ENCODE measurements at places on chromosomes 2 and 18.

- no peak for DNase-seq
Observed at GRCh38 chr2:203590496-203590895, 55.4 kb upstream of the RAPH1 start.

DNA sequence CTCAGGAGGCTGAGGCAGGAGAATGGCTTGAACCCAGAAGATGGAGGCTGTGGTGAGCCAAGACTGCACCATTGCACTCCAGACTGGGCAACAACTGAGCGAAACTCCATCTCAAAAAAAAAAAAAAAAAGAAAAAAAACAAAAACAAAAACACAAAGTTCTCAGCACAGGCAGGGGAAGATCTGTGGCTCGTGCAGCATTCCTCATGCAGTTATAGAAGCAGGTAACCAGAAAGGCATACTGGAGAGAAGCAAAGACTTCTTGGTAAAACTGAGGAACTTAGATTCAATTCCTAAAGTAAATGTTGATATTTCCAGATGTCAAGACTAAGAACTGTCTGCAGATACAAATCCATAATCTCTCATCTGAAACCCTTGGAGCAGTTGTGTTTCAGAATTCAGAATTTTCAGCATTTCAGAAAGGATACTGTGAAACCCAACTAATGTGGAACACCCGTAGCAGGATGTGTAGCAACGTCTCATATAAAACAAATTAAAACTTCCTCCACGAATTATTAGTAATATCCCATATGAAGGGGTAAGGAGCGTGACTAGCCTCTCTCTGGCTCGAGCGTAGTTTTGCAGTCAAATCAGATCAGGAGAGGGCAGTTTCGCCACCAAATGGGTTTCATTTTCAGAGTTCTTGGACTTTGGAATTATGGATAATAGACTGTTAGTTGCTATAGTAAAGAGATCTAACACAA, 13.2 kb upstream of the SLC25A52 start:
- DNase-seq, result no peak

- no peak for DNase-seq
Observed at GRCh38 chr2:98775146-98775986, 44.4 kb upstream of the MGAT4A start.

DNA sequence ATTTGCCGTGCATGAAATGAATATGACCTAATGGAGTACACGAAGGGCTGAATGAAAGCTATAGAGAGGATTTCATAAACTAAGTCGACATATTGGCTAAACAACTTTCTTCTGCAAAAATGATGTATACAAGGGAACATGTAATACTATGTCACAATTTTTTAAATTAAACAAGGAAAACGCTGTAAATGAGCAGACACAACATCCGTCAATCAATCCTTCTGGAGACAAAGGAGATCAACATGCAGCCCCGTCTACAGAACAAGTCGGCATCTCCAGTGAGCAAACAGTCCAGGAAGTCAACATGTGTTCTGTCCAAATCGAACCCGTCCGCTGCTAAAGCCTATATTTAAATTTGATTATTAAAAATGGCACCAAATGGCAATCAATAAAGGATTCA, 180.8 kb downstream of the TCF4 start:
- no peak for DNase-seq

DNA sequence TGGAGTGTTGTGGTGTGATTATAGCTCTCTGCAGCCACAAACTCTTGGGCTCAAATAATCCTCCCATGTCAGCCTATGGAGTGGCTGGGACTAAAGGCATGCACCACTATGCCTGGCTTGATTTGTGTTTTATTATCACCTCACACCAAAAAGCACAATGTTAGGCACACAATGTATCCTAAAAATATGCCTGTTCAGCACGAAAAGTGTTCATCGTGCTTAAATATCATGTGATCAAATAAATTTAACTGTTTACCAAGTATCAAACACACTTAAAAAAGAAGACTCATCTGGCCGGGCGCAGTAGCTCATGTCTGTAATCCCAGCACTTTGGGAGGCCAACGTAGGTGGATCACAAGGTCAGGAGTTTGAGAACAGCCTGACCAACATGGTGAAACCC, 5.6 kb downstream of the CCT4 start:
- DNase-seq, result no peak

Data from activated T-cell treated with anti-CD3 and anti-CD28 coated beads for 48 hours (primary cell).